Mucosa of gallbladder (tissue), 1 donor: ENCODE measurements at places on chromosomes 11 and 22.

DNA sequence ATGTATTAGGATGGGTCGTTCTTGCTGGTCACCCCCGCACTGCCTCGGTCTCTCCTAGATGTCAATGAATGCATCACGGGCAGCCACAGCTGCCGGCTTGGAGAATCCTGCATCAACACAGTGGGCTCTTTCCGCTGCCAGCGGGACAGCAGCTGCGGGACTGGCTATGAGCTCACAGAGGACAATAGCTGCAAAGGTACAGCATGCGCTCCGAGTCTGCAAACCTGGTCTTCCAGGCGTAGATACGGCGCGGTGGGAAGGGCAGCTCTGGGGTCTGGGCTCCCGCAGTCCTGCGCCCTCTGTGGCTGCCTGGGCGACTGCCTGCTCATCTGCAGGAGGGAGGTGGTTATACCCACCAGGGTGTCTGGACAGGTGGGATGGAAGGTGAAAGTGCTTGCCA lies 31.0 kb downstream of the FBLN1 start:
- no peak for DNase-seq

- no peak for DNase-seq
These were observed 55.7 kb upstream of the PICALM start for GRCh38 chr11:86124251-86125233.

- no peak for DNase-seq
These were observed 7.2 kb downstream of the ADAMTS15 start for GRCh38 chr11:130455483-130456127.

DNA sequence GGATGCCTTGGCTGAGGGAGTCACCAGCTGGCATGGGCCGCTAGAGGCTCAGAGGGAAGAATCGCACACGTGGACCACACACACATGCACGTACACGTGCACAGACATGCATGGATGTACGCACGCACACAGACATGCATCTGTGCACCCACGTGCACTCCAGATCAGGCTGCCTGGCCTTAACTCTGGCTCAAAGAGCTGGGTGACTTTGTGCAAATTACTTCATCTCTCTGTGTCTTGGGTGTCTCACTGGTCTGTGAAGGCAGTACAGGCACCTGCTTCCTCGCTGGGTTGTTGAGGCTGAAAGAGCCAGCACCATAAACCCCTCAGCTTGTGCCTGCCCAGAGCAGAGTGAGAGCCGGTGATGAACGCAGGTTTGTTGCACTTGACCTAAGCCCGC lies 28.7 kb downstream of the TMPRSS6 start:
- DNase-seq: no peak

DNA sequence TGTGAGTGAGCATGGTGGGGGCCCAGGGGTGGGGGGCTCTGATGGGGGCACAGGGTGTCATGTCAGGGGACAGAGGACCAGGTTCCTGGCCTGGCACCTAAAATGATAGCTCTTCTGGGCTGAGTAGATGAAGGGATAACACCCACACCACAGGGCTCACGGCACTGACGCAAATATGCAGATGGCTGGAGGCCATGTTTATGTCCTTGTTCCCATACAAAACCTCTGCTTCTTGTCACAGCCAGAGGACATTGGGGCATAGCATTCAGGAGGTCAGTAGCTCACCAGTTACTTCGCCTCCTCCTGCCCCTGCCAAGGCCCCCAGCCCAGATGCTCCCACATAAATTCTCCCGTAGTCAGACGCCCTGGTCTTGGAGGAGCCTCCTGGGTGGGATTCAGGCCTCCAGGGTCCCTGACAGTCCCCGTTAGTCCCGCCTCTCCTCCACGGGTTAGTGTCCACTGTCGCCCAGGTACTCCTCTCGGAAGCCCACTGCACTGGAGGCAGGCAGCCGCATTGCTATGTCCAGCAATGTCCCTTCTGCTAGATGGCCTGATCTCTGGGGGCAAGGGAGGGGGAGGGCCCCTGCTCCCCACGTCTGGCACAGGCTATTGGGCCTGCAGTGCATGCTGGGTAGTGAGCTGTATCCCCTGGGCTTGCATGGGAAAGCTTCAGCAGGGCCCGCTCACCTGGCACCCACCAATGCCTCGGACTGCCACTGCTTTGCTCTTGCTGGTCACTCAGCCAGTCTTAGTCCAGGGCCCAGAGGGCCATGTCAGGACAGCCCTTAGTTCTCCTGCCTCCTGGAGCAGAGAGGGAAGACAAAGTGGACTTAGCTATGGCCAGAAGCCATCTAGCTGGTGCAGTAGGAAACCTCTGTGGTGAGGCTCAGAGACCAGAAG lies 75.6 kb upstream of the MYOD1 start:
- peak; percentile 11 for DNase-seq

GRCh38 chr11:10865837-10866270 lies 8.0 kb upstream of the ZBED5 start:
- no peak for DNase-seq

DNA sequence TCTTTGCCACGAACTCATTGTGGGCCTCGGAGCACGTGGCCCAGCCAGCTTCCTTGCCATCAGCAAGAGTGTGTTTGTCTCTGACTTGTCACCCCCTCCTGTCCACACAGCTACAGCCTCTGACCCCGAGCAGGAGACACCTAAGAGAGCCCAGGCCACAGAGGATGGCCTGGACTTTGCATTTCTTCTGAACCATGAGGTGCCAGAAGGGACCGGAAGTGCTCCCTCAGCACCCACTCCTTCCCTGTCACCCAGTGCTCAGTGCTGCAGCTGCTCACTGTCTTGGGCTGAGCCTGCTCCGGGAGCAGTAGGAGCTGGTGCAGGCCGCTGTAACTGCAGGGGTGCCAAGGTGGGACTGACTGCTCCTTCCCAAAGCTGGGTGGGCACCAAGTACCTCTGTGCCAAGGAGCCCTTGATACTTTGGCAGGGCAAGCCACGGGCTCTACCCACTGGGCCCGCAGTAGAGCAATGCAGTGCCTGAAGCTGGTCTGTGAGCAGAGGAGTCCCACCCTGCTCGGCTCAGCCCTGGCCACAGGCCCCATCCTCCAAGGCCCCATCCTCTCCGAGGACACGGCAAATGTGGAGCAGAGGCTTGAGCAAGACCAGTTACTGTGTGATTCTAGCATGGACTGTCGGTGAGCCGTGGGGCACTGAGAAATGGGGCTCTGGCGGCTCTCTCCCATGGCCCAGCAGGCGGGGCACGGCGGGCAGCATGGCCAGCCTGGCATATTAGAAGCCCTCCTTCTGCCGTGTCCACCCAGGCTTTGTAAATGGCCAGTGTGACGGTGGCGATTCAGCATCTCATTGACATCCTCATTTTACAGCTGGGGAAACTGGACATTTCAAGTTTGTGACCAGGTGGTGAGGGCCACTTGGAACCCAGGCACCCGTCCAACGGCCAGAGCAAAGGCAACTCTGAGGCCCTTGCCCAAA lies 6.3 kb downstream of the GRK2 start:
- no peak for DNase-seq

GRCh38 chr22:24994070-24994763 lies 41.7 kb downstream of the KIAA1671 start:
- DNase-seq: peak; percentile 64

DNA sequence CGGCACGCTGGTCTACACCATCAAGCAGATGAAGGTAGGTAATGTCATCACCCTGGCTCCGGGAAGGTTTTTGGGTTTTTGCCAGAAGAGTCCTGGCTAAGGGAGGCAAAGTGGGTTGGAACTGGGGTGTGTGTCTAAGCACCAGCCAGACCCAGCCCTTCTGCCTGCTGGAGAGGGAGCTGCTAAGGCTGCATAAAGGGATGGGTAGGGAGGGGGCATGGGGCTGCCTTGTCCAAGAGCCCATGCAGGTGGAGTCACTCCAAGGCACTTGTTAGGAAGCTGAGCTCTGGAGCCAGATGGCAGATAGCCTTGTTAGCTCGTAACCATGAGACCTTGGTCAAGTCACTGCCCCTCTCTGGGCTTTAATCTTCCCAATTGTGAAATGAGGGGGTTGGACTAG lies 48.0 kb downstream of the TIMP3 start:
- no peak for DNase-seq

DNA sequence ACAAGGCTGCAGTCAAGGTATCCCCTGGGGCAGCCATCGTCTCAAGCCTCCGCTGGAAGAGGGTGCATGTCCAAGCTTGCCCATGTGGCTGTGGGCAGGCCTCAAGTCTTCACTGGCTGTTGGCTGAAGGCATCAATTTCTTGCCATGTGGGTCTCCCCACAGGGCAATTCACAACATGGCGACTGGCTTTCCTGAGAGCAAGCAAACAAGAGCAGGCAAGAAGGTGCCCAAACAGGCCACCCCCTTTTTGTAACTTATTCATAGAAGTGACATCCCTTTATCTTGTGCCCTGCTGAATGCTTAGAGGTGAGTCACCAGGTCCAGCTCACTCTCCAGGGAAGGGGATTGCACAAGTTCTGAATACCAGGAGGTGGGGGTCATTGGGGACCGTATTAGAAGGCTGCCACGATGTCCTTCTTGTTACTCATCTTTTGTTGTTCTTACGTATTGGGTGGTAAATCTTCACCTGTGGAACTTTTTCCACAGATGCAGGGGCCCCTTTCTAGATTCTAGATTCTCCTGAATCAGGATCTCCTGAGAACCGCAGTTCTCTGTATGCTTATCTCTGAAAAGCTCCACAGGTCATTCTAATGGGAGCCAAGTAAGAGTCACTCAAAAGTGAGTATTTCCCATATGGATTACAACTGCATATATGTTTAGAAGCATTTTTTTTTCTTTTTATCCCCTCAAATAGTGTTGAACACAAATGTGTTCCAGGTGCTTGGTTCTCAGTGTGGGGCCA lies 44.2 kb upstream of the MICAL2 start:
- DNase-seq: peak; percentile 65
